ENCODE measurements at places on chromosomes 13 and 19. TPM values are rescaled to one million over a fixed set of nuclear protein-coding genes. Genes with fewer than 3 reads are reported as not detected.

DNA sequence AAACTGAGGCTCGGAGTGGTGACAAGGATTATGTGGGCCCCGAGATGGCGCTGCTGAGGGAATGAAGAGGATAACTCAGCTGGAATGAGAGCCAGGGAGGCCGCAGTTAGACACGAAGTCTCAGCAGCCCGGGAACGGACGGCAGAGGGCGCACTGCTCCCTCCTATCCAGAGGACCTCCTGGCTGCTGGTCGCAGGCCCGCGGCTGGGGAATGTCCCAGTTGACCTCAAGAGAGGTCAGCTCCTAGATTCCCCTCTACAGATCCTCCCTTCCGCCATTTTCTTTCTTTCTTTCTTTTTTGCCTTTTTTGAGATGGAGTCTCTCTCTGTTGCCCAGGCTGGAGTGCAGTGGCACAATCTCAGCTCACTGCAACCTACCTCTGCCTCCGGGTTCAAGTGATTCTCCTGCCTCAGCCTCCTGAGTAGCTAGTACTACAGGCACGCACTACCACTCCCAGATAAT is 24.1 kb upstream of the ASPDH start:
- peak; percentile 71 for DNase-seq

GRCh38 chr19:41355035-41355434 is 1.3 kb upstream of the TGFB1 start:
- no peak for DNase-seq

GRCh38 chr13:64810750-64811149 is 2419.4 kb downstream of the PCDH9 start:
- no peak for DNase-seq

- no peak for DNase-seq
Measured at GRCh38 chr13:33348366-33348765, 62.8 kb upstream of the STARD13 start.

DNA sequence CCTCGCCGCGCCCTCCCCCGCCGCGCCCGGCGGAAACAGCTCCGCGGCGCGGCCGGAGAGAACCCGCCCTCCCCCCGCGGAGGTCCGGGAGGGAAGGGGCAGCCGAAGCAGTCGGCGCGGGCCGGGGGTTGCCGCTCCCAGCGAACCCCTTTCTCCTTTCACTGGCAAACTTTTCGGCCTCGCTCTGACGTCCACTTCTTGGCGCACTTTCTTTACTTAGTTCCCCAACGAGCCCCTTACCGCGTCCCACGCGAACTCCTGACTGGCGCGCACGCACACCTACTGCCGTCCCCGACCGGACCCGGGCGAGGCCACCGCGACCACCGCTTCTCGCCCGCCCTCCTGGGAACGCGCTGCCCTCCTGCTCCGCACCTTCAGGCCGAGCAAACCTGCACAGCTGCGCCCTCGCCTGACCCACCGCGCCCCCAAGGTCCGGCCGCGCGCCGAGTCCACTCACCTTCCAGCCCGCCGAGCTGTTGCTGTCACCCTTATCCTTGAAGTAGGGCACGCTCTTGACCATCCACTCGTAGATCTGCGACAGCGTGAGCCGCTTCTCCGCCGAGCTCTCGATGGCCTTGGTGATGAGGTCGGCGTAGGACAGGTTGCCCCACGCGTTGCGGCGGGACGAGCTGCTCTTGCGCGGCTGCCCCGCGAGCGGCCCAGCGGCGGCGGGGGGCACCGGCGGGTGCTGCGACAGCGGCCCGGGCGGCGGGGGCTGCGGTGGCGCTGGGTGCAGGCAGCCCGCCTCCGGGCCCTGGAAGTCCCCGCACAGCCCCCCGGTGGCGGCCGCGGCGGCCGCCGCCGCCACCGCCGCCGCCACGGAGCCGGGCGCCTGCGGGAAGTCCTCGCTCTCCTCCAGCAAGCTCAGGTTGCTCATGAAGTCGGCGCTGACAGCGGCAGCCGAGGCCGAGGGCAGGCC is 1.1 kb downstream of the FOXO1 start:
- DNase-seq, result peak; percentile 50

DNA sequence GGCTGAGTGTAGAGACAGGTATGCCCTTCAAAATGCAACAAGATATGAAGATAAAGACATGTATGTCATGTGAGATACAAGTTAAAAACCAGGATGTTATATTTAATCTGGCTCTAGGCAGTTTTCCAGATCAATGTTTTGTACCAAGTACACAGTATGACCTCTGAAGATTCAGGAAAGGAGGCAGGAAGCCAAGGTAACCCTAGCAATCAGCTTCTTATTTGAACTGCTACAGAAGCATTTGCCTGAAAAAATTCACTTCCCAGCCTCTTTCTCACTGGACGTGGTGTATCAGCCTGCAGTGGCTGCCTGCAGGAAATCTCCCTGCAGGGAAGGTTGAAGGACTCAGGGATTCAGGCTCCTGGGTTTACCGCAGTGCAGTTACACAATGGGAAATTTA is 24.1 kb downstream of the OLFM4 start:
- DNase-seq, result no peak

GRCh38 chr19:44582581-44583265 is 30.6 kb upstream of the IGSF23 start:
- no peak for DNase-seq

- no peak for DNase-seq
Measured at GRCh38 chr13:59230484-59231264, 933.1 kb downstream of the DIAPH3 start.

DNA sequence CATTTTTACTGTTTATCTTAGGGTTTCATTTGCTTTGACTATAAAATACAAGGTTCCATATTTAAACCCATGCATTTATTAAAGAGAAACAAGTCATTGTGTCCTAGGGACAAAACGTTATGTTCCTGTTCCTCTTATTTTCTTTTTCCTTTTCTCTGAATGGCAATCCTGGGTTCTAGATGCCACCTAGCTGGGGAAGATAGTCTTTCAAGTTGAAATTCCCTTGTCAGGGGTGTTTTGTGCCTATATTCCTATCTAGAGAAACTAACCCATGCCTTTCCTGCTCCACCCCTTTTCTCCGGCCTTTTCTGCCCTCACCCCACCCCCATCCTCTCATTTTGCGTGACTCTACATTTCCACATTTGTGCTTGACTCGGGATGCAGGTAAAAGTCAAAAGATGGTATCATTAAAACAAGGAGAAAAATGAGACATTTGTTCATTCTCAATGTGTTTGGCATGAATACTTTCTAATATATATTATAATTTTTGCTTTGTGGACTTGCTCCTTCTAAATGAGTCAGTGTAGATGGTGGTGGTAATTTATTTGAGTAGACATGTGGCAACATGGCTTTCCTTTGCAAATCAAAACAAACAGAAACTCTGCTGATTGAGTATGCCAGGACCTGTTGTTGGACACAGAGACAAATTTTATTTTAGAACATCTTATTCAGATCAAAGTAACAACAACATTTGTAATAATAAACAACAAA is 26.8 kb upstream of the STARD13 start:
- no peak for DNase-seq

DNA sequence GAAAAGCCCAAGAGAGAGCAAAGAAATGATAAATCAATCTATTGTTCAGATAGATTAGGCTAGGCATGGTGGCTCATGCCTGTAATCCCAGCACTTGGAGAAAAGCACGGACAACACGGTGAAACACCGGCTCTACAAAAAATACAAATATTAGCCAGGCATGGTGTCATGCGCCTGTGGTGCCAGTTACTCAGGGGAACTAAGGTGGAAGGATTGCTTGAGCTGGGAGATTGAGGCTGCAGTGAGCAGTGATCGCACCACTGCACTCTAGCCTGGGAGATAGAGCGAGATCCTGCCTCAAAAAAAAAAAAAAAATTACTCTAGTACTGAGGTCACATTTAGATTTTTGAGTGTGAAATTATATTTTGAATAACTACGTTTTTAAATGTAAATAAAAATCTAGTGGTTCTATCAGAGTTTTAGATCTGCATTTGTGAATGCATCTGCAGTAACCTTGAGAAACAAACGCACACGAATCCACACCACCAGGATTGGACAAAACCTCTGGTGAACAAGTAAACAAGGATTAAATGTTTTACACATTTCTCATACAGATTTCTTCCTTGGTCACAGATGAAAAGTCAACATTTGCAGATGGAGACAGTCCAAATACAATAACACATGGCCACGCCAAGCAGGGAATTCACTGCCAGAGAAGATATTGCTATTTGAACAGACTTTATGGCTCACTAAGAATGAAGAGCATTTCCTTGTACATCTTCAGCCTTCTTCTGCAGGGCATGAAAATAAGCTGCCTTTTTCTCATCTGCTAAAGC is 917.6 kb downstream of the PCDH9 start:
- DNase-seq, result peak; percentile 25

DNA sequence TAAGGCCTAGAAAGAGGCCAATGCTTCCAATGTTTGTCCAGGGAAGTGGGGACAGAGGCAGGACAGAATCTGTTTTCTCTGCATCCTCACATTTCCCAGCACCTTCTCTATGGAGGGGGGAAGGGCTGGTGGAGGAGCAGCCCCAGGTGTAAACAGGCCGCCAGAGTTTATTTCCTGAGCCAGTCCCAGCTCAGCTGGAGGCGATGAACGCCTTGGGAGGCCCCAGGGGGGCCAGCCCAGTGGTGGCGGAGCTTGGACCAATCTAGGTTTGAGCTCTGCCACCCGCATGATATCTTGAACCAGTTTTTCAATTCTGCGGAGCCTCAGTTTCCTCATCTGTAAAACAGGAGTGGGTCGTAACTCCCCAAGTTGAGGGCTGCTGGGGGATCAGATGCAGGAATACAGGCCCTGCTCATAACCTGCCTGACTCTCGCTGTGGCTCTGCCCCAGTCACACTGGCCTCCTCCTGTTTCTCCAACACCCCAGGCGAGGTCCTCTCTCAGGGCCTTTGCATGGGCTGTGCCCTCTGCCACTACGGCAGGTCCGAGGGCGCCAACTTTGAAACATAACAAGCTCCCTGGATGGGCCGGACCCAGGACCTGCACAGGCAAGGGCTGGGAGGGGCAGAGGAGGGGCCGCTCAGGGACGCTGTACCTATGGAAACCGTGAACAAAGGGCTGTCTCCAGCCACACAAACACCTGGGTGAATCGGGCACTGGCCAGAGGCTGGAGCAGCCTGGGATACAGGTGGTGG is 1.1 kb downstream of the TNFAIP8L1 start:
- no peak for DNase-seq

DNA sequence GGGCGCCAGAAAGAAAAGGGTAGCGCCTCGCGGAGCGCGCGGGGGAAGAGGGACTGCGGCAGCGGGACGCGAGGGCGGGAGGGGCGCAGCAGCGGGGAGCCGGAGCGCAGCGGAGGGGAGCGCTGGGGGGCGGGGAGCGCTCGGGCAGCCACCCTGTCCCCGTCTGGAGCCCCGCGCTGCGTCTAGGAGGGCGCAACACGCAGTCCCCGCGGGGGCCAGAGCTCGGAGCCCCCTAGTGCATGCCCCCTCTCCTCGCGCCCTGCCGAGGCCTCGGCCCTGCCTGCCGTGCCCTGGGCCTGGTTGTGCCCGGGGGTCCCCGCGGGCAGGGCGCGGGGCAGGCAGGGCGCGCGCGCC is 37.9 kb downstream of the SOX1 start:
- DNase-seq, result no peak

DNA sequence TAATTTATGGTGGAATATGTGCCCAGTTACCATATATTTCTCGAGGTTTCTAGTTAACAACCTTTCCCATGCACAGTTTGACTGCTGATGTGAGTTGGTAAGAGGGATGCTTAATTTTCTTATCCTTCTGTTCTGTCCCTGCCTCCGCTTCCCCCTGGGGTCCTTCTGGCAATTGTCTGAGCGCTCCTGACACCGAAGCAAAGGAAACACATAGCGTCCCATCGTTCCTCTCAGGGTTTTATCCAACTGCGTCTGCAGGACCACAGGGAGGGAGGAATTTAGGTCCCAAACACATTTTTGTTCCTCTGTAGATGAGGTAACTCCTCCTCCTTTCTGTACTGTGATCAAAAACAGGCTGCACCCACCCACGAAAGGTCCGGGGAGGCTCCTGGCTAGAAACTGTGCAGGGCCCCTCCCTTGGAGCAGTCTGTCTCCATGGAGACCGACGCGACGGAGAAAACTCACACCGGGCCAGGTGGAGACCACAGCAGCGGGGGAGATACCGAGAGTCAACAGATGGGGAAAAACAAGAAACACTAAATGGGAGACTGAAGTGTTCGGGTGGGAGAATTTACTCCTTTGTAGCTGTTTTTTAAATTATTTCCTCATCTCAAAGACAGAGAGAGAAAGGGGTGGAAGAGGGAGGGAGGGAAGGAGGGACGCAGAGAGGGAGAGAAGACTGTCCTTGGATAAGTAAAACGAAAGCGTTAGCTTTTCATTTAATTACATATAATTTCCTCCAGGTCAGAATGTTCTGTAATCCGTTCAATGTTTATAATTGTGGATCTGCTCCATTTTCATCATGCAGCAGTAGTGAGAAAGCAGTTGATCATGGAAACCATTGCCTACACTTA is 191.8 kb upstream of the NBEA start:
- DNase-seq, result no peak

DNA sequence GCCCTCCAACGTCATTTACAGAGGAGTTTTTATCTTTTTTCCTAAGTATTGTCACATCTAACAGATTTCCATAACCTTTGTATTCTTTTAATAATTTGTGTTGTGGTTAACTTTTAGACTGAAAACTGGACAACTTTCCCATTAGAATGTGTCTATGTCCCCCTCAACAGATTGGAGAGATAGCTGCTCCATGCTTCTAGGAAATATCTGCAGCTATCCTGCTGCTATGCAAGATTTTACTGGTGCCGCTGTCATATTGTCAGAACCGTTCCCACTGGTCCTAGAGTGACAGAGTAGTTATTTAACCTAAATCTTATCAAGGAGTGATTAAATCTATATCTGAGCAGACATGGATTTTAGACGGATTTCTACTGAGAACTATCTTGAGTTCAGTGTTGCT is 130.0 kb downstream of the MAB21L1 start:
- DNase-seq, result no peak

DNA sequence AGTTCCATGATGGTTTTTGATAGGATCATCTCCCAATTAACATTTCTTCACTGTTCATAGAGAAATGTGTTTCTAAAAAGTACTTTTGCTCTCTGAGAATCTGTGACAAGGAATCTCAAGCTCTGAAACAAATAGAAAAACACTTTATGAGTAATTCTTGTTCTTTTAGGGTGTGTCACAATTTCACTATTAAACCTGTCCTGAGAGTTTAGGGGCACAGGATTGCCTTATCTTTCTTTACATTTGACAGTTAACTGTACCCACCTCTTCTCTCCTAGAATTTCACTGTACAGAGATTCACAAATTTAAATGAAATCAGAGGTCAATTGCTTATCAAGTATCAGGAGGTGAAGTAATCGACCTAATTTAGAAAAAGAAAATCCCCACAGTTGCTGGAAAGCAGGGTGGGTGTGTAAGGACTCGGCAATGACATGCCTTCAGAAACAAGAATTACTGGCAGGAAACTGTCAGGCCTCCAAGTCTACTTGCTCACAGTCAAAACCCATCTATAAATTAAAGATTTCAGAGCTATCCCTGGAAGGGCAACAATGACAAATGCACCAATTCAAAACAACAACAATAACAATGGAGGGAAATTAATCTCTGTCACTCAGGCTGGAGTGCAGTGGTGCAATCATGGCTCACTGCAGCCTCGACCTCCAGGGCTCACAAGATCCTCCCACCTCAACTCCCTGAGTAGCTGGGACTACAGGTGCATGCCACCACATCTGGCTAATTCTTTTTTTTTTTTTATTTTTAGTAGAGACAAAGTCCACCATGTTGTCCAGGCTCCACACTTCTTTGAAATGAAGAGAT is 250.2 kb downstream of the ABCC4 start:
- DNase-seq, result no peak

Gene COL4A1
- polyA plus RNA-seq, result 354 TPM

Gene ODAD3
- polyA plus RNA-seq, result 0.30 TPM

Measured in muscle of arm (tissue), 14 donors.